ENCODE measurements at places on chromosomes 12 and 14.

DNA sequence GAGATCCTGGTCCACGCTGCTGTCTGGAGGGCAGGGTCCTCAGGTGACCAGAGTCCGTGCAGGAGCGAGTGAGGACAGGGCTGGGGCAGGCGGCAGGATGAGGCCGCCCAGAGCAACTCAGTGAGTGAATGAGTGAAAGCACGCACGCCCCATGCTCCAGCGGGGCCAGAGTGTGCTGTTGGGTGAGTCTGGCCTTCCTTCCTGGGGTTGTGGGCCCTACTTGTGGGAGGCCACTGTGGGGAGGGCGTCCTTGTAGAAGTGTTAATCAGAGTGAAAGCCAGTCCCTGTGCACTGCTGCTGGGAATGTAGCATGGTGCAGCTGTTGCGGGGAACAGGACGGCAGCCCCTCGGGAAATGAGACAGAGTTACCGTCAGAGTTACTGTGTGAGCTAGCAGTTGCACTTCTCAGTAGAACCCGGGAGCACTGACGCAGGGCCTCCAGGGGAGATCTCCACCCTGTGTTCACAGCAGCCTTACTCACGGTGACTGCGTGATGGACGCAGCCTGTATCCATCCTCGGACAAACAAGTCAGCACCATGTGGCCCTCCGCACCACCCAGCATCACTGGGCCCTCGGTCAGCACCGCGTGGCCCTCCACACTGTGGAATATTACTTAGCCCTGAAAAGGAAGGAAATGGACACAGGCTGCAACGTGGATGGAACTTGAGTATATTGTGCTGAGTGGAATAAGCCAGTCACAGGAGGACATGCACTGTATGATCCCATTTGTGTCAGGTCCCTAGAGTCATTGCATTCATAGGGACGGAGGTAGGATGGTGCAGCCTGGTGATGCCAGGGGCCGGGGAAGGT lies 22.1 kb downstream of the PACS2 start:
- no peak for DNase-seq

- no peak for DNase-seq
Observed at GRCh38 chr12:92070054-92070863, 75.4 kb downstream of the BTG1 start.

DNA sequence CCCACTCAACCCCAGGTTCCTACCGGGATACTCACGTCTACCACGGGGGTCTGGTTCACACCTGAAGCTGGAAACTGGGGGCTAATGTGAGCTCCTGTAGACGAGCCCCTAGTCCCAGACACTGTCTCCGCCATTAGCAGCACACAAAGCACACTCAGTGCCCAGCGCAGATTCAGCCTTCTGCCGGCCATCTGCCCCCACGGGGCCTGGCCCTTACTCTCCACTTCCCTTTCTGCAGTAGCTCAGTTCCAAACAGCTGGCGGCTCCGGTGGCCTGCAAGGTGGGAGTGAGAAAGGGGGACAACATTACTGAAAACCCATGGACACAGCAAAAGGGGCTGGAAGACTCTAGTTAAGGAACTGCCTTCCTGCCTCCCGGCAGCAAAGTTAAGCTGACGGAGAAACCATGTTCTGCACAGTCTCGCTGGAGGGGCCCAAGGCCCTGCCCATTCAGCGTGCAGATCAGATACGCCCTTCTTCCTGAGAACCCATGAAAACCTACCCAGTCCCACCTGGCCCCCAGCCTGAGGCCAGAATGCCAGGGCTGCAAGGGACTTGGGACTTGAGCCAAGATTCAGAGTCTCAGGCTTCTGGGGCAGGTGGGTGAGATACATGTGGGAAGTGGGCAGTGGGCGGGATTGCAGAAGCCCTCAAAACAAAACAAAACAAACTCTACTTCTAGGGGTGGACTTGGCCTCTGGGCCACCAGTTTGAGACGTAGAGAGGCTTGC lies 2.1 kb downstream of the SLC8B1 start:
- DNase-seq, result no peak

GRCh38 chr12:53171725-53172329 lies 8.7 kb upstream of the ZNF740 start:
- DNase-seq, result no peak

DNA sequence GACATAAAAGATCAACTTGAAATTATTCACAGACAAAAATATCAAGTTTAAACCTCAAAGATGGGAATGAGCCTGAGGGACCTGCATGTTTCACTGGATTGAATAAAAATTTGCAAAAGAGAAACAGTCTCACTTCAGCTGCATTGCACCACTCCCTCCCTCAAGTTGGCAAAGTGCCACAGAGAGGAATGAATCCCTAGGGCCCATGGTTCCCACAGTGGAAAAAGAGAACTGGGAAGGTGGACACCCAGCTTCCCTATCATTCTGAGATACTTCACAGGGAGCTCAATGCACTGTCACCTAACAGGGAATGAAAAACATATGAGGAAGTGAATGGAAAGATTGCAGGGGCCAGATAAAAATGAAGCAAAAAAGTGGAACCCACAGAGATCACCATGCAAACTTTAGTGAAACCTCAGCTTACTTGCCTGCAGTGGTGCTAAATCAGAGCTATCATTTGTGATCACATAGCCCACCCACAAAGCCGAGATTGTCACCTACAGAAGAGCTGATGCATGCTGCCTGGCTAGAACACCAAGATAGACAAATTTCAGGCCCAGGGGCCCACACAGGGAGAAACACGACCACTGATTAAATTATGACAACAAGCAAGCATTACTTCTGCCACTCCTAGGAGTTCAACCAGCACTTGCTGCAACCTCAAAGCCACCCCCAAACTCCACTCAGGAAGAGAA lies 911.3 kb downstream of the LRFN5 start:
- DNase-seq, result no peak

DNA sequence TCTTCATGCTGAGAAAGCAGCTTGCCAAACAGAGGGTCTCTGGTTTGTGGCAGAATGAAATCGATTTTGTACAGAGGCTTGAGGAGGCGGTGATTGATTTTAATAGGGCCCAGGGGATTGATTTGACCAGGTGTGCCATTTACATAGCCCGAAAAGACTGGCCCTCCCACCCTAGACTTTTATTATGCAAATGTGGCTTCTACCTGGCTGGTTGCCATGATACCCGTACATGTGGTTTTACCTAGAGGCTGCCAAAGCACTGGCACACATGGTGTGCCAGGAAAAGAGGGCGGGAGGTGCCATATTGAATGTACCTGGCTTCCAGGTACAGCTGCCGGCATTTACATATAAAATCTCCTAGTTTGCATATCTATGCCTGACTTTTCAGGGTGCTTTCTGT lies 18.0 kb upstream of the GUCY2C start:
- DNase-seq, result peak; percentile 80

- no peak for DNase-seq
Observed at GRCh38 chr14:51554339-51554920, 97.3 kb upstream of the FRMD6 start.

- DNase-seq, result no peak
Observed at GRCh38 chr12:67818459-67818903, 169.9 kb downstream of the DYRK2 start.

- DNase-seq, result no peak
Observed at GRCh38 chr14:80965037-80965436, 9.6 kb downstream of the TSHR start.

DNA sequence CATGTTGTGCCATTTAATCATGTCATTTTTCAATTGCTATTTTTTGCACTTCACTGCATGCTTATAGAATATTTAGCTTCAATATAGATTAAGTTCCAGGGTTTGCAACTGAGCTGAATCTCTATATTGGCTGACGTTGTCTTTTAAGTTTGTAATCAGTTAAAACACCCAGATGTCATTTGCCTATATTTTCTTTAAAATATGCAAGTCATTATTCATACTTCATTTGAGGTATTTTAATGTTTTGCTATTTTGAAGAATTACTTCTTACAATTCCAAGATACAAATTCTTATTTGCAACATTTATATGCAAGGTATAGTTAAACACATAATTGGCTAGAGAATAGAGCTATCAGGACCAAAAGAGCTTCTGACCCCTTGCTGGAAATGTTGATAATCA lies 175.0 kb upstream of the NPAS3 start:
- no peak for DNase-seq

DNA sequence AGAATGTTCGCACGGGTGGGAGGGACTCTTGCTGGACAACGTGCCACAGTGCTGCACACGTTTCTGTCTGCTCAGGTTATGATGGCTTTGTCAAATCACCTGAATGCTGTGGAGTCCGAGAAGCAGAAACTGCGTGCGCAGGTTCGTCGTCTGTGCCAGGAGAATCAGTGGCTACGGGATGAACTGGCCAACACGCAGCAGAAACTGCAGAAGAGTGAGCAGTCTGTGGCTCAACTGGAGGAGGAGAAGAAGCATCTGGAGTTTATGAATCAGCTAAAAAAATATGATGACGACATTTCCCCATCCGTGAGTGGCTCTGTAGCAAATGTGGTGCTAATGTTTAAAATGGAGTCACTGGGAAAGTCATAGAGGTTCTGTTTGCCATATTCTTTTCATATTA lies 28.5 kb downstream of the KLC1 start:
- DNase-seq, result no peak

DNA sequence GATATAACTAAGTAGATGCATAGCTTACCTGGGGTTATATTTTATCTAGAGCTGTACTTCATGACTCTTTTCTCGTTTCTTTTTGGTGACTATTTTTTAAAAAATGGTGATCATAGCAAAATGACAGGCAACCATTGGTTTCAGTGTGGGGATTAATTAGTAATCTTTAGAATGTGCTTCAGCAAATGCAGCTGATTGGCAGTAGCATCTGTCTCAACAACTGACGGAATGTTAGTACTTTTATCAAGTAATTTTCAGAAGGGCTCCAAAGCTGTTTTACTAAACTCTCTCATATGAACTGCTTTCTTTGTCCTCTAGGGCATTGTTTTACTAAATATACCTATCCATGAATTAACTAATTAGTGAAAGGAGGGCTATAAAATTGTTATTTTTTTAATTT lies 117.6 kb downstream of the TRMT5 start:
- no peak for DNase-seq

DNA sequence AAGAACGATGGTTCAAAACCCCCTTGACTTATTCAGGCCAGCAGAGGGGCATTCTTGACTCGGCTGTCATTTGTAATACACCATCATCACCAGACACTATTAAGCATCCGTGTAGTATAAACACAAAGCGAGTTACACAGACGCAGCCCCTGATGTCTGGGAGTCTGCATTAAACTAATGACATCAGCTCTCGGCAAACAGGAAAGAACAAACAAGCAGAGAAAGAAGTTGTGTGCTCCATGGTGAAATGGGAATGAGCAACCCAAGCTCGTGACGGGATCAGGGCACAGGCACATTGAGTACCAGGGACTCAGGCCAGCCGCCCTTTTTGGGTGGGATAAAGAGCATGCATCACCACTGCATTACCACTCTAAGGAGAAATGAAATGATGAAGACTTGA lies 460.1 kb downstream of the MED13L start:
- no peak for DNase-seq

DNA sequence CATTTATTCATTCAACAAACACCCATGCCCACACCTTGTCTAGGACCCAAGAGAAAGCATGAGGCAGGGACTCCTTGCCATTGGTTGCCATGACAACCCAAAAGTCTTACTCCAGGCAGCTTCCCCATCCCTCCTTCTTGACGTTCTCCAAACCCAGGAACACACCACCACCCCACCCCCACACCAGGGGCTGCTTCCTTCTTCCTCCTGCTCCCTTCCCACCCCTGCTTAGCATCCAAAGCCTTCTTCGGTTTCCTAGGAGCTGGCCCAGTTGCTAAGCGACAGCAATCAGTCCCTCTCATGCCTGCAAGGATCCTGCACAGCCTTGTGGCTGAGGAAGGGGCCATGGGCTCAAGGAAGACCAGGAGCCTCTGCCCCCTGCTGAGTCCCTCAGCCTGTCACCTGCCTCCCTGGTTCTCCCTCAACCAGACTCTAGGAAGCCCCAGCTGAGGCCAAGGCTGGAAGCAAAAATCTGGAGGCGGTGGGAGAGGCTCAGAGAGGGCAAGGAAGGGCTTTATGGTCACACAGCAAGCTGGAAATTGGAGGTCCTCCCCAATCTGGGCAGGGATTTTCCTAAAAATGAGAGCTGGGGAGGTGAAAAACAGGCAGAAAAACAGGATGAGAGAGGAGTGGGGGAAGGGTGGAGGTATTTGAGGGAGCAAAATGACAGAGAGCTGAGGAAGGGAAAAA lies 15.4 kb downstream of the RASAL1 start:
- no peak for DNase-seq

DNA sequence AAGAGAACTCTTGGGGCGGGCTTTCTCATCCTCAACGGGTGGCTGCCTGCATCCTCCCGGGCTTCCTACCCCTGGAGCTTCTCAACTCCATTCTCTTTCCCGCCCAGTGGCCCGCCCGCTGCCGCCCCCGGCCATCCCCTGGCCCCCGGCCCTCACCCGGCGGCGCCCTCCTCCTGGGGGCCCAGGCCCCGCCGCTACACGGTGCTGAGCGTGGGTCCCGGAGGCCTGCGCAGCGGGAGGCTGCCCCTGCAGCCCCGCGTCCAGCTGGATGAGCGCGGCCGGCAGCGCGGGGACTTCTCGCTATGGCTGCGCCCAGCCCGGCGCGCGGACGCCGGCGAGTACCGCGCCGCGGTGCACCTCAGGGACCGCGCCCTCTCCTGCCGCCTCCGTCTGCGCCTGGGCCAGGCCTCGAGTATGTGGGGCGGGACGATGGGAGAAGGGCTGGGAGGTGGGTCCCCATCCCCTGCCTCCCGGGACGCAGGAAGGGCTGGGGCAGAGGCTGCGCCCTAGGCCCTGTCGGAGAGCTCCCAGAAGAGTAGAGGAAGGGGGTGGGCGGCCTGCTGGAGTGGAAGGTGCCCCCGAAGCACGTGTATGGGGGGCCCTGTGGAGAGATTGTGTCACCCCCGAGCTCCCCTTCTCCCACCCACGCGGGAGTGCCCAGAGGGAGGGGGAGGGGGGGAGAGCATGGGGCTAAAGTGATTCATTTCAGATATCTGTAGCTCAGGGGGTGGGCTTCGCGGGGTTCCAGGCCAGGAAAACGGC lies 1.5 kb downstream of the LAG3 start:
- no peak for DNase-seq

DNA sequence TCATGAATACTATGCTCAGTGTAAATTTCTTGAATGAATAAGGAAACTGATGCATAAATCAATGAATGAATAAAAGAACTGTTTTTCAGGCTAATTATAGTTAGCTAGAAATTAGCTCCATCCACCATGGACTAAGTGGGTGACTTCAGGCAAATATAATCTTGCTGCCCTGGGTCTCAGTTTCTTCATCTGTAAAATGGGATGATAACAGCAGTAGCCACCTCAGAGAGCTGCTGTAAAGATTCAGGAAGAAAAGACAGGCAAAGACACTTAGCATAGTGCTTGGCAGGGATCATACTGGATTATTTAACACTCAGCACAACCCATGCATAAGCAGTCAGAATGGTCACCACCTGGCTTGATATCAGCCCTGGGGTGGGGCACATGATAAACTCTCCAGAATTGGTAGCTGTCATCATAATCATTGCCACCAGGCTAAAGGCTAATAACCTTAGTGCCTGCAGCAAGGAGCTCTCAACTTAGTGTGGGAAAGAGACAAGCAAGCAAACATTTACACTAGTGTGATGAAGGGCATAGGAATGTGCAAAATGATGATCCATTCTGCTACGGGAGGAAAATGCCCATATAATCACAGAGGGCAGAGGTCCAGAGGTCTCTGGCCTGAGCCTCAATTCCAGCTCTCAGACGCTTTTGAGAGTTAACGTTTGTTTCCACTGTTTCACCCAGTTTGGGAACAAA lies 234.7 kb upstream of the TBX3 start:
- DNase-seq, result no peak

Measured in NCI-H187 (cell line).